ENCODE measurements at places on chromosomes 3 and 15.

GRCh38 chr15:64010719-64011118 is 35.6 kb downstream of the DAPK2 start:
- DNase-seq: peak; percentile 83

DNA sequence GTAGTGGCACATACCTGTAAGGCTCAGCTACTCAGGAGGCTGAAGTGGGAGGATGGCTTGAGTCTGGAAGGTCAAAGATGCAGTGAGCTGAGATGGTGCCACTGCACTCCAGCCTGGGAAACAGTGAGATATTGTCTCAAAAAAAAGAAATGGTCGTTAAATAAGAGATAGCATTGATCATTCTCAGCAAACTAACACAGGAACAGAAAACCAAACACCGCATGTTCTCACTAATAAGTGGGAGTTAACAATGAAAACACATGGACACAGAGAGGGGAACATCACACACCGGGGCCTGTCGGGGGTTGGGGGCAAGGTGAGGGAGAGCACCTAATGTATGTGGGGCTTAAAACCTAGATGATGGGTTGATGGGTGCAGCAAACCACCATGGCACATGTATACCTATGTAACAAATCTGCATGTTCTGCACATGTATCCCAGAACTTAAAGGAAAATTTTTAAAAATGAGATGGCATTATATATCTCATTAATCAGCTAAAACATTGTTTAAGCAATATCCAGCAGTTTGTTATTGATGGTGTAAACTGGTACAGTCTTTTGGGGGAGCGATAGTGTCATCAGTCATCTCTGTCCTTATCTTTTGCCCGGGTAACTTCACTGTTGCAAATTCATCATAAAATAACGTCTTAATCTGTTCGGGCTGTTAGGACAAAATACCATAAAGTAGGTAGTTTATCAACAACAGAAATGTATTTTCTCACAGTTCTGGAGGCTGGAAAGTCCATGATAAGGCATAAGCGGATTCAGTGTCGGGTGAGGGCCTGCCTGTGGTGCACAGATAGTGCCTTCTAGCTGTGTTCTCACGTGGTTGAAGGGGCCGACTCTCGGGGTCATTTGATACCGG is 1.7 kb upstream of the MAN2A2 start:
- no peak for DNase-seq

DNA sequence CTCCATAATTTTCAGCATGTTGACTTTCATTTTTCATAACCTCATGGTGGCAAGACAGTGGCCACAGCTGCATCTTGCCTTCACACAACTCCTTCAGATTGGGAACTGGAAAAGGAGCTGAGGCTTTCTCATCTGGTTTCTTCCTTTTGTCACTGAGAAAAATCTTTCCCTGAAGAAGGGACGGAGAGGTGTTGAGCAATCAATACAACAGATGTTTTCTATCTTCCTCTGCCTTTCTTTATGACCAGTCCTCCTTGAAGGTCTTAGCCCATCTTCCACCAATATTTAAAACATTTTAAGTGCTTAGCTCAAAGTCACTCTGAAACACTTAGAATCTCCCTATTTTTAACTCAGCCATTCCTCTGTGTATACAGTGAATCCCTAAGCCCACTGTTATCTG is 11.9 kb downstream of the ZNF660 start:
- no peak for DNase-seq

GRCh38 chr3:151197981-151198767 is 4.8 kb downstream of the GPR171 start:
- no peak for DNase-seq

- DNase-seq: no peak
Observed at GRCh38 chr3:71991046-71991445, 206.1 kb upstream of the PROK2 start.

All from activated CD8-positive, alpha-beta memory T cell treated with anti-CD3 and anti-CD28 coated beads, Interleukin-2, amount 50 U/mL, for 4 hours (primary cell).